SW 1271 (cell line): ENCODE measurements at places on chromosomes 2 and 18.

DNA sequence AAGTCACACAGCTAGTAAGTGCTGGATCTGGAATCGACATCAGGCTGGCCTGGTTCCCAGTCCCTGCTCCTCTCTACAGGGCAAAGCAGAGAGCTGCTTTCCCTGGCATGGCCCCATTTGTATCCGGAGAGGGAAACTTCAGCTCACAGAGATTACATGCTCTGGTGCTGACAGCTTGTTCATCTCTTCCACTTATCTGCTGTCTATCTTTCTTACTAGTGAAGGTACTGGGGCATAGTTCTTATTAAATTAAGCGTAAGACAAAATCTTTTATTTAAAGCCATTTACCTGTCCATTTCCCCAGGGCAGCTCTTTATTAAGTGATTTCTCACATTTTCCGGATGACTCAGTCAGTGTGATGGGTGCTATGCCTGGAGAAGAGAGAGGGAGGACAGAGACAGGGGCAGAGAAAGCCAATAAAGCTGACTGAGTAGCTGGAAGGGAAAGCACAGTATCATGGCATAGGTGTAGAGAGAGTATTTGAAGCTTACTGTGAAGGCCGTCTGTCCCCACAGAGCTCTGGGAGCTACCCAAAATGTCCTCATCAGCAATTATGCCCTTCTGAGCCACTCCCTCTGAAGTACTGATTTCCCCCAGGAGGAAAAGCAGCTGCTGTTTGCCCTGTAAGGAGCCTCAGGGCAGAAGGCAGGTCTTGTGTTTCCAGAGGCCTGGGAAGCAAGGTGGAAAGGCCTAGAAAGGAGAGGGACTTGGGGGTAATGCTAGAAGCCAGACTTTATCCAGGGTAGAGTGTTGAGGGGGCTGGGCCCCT, 44.1 kb upstream of the EPAS1 start:
- no peak for DNase-seq

DNA sequence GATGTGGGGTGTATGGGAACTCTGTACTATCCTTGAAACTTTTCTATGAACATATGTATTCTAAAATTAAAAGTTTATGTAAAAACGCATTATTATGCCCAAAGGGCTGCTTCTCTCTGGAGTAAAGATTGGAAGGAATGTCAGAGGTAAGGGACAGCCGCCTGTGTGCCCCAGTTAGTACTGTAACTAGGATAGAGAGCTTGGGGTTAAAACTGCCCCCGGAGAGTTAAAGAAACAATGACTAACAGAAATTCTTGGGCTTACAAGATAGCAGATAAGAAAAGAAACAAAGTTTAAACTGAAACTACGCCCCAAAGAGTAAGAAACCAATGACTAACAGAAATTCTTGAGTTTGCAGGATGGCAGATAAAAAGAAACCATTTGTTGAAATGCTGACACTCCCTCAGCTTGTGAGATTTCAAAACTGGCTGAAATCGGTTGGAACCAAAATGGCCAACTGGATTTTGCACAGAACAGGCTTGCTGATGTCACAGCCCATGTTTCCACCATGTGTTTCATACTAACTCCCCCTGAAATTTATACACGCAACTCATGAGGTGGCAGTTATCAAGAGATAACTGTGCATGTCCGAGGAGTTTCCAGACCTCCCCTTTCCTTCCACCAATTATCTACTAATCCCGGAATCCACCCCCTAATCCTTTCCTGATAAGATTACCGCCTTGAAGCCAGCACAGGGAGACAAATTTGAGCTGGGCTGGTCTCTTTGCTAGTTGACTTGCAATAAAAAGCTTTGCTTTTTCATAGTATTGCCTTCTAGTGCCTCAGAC, 8.7 kb upstream of the TXNDC2 start:
- DNase-seq: peak; percentile 55

DNA sequence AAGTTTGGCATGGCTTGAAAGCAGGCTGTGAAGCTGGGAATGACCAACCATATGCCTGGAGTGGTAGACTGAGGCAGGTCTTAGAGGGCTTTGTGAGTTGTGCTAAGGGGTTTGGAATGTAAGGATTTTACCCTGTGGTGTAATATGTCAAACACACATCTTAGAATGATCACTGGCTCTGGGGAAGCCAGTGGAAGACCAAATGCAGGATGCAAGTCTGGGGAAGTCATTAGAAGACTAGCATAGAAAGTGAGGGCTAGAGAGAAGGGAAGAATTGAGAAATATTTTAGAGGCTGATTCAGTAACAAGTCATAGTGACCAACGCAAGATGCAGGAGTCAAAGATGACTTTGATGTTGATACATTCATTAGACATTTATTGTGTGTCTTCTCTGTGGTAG, 3.5 kb upstream of the FHOD3 start:
- DNase-seq: no peak

DNA sequence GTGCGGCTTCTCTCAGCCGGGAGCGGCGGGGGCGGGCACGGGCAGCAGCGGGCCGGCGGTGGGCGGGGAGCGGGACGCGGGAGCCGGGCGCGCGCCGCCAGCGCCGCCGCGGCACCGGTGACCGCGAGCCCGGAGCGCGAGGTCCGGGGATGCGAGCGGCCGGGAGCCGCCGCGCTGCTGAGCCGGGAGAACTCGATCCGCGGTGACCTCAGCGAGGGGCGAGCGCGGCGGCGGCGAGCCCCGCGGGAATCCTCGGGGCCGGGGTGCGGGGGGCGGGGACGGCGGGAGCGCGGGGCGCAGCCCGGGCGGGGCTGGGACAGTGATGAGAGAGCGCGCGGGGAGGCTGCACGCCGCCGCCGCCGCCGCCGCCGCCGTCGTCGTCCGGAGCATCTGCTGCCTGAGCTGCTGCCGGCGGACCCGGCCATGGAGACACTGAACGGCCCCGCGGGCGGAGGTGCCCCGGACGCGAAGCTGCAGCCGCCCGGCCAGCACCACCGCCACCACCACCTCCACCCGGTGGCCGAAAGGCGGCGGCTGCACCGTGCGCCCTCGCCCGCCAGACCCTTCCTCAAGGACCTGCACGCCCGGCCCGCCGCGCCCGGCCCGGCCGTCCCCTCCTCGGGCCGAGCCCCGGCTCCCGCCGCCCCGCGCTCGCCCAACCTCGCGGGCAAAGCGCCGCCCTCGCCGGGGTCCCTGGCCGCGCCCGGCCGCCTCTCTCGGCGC, at the start of gene MTCL1:
Gene MTCL1, plus strand, starts transcription at position 319 of the 723 bp plus-strand sequence. Its CDS starts 105 bp downstream, at position 424.
- DNase-seq: peak; percentile 46

- DNase-seq: no peak
These were observed 131.8 kb downstream of the KCNH7 start for GRCh38 chr2:162706770-162707169.
